ENCODE measurements at places on chromosomes 2 and 18. TPM values are rescaled to one million over a fixed set of nuclear protein-coding genes. Genes with fewer than 3 reads are reported as not detected.

SUCLG1 gene
- total RNA-seq = 60.3 TPM

TGFA gene
- total RNA-seq = 0.43 TPM

TOGARAM2 gene
- 1.0 TPM for total RNA-seq

SRD5A2 gene
- not detected for total RNA-seq

GATA6 gene
- 42.3 TPM for total RNA-seq

IHH gene
- not detected for total RNA-seq

RND3 gene
- total RNA-seq = 87.8 TPM

CCDC150 gene
- 3.5 TPM for total RNA-seq

TBR1 gene
- total RNA-seq = not detected

MAP3K20 gene
- 32.8 TPM for total RNA-seq

COBLL1 gene
- 0.89 TPM for total RNA-seq

CCDC85A gene
- total RNA-seq = 0.89 TPM

PASK gene
- 3.7 TPM for total RNA-seq

DPP10 gene
- total RNA-seq = 1.7 TPM

REL gene
- 3.1 TPM for total RNA-seq

NOL4 gene
- not detected for total RNA-seq

ERMN gene
- not detected for total RNA-seq

RIT2 gene
- not detected for total RNA-seq

Data from MG63 (cell line).